ENCODE measurements at places on chromosomes 6 and 20.

DNA sequence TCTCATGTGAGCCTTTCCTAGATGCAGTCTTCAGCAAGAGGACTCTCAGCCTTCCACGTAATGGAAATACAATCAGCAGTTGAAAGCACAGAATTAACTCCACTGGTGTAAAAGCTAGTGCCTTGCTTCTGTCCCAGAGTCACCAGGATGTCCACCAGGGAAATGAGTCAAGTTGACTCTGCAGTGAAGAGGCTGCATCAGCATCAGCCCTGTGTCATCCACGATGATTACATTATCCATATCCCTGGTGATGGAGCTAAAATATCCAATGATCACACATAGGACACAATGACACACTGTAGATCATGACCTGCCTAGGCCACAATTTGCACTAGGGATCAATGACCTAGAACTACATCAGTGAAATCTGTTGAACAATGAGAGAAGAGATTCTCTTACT is 262.4 kb downstream of the ERMARD start:
- no peak for DNase-seq

- peak; percentile 18 for DNase-seq
These were observed 141.5 kb downstream of the BMP7 start for GRCh38 chr20:57124800-57125517.

DNA sequence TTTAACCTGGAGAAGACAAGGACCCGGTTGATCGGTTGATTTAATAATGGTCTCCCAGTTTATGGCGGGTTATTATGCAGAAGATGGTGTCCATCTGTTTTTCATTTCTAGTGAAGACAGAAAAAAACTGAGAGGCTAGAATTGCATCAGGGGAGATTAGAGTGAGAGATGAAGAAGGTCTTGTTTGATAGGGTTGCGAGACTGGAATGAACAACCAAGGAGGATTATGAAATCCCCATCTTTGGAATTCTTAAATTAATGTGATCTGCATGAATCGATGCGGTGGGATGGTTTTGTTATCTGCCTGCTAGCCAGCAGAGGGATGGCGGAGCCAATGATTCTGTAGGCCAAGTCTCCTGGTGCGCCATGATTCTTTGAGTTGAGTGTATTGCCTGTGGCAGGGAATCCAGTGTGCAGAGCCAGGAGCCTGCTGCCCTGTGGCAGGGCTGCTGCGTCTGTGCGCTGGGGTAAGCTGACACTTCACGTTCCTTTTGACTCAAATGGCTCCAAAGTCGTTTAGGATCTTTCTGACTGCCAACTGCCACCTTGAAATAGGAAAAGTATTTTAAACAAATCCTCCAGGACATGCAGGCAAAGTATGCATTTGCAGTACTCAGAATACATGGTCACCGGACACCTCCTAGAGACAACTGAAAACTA is 200.1 kb downstream of the CLIC5 start:
- no peak for DNase-seq

DNA sequence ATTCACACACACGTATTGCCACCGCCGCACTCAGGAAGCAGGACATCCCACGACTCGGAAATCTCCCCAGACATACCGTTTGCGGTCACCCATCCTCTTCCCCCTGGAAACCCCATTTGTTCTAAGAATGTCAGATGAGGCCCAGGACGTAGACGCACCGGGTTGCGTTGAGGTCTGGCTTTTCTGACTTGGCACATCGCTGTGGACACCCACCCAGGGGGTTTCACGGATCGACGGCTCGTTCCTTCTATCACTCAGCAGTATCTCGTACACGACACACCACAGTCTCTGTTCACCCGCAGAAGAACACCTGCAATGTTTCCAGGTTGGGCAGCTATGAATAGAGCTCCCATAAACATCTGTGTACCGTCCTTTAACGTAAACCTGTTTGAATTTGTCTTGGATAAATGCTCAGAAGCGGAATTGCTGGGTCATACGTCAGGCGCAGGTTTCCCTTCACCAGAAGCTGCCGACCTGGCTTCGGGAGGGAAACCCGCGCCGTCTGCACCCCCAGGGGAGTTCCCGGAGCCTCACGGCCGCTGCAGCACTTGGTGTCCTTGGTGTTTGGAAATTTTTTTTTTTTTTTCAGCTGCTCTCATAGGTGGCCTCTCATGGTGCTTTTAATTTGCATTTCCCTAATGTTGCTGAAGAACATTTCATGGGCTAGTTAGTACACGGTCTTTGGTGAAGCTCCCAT is 9.3 kb upstream of the EEF1A2 start:
- no peak for DNase-seq

GRCh38 chr6:144820270-144820669 is 535.1 kb downstream of the UTRN start:
- no peak for DNase-seq

GRCh38 chr6:73942592-73943186 is 246.7 kb downstream of the CD109 start:
- DNase-seq: no peak
